ENCODE measurements at places on chromosomes 7 and 10.

- DNase-seq: no peak
Observed at GRCh38 chr7:98831641-98832221, 38.1 kb downstream of the TMEM130 start.

- DNase-seq: no peak
Observed at GRCh38 chr7:2010101-2010500, 222.6 kb downstream of the MAD1L1 start.

DNA sequence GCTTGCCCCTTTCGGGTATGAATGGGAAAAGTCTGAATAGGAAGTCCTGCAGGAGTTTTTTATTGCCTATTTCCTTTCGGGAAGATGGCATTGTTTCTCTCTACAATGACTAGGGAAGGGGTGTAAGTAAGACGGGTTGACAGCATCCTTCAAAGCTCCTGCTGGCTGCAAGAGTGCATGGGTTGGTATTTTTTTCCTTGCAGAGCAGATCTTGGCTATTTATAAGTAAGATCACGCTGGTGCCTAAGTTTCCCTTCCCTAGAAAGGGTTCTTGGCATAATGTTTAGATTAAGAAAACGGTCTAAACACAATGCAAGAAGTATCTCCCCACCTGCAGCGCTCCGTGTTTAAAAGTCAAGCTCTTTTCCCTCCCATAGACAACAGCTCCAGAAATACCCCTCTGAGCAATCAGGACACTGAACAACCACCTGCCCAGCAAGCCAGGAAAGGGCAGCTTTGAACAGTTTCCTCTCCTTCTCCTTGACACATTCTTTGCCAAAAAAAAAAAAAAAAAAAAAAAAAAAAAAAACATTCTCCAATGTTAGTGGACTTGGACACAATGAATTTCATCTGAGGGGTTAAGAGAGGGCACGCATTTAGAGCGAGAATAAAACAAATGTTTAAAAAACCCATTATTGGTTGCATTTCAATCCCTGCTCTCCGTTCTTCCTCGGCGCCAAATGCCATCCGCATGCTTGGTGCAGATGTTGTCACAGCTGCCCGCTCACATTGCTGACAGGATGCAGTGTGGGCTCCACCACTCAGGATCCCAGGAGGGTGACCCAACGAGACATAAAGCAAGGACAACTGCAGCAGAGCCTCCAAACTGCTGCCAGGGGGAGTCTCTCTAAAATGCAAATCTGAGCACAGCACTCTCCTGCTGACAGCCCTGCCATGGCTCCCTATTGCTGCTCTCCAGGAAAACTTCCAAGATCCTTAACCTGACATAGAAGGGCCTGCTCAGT is 427.4 kb upstream of the MGMT start:
- no peak for DNase-seq

DNA sequence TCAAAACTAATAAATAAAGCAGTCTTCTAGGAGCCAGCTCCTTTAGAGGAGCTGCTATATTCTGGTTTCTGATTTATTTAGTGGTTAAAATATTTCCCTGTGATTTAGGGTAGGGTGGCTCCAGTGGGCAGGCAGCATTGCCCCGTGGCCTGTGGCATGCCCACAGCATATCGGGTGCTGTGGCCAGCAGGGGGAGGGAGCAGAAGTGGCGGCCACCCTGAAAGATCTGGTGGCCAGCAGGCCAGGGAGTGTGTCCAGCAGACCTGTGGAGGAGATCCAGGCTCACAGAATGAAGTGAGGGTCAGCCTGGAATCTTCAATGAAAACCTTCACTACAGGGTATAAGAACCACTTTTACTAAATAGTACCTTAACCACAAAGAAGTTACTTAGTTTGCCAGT is 189.2 kb downstream of the TAX1BP1 start:
- no peak for DNase-seq

- no peak for DNase-seq
Observed at GRCh38 chr7:77549106-77549870, 12.2 kb downstream of the PTPN12 start.
